ENCODE measurements at places on chromosomes 4 and X.

DNA sequence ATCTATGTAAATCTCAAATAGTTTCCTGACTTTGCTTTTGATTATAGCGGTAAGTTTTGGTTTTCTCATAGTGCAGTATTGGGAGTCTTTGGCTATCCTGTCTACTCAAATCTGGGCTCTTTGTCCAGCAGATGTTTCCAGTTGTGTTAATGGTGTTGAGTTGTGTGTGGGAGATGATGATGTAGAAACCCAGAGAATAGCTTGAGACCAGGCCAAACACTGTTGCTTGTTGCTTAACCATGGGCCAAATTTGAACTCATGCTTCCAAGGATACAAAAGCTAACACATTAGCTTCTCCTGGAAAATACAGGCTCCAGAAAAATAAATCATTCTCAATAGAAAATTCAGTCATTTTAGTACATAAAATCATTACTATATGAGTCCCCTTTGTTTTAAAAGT is 82.6 kb upstream of the GYPA start:
- DNase-seq = no peak

- no peak for DNase-seq
These were observed 101.6 kb downstream of the KLHL8 start for GRCh38 chr4:87118826-87119225.

DNA sequence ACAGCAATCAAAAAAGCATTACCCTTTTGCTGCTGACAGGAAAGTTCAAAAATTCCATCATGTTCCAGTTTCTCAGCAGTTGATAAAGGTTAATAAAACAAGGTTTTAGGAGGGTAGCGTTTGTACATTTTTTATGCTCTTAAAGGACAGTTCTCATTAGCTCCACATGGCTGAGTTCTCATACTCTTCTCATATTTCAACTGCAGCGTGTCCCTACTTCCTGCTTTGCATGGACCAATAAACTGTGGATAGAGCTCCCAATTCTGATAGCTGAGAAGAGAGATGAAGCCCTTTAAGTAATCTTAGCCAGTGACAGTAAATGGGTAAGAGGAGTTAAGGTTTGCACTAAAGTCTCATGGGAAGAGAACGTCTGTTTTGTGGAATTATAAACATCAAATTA is 53.5 kb downstream of the SPANXA2 start:
- DNase-seq = no peak

DNA sequence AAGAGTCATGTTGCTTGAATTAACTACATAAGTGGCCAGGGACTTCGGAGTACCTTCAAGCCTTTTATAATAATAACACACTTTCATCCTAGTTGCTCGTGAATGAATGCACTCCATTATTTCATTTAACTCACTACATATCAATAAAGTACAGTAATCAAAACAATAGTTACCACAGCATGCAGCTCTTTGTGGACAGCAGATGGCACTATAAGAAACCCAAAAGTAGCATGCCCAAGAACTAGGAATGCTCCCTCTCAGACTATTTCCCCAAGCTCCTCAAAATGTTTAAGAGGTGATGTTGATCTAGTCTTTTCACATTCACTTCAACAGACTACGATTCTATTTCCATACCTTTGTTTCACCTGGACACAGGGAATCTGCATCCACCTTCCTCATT is 500.8 kb upstream of the DIAPH2 start:
- DNase-seq = no peak

- no peak for DNase-seq
These were observed 28.6 kb downstream of the RGS12 start for GRCh38 chr4:3321295-3321889.
